ENCODE measurements at places on chromosomes 6 and 20.
A peak's percentile ranks its signal among the peaks of the same experiment; 100 is the strongest.

DNA sequence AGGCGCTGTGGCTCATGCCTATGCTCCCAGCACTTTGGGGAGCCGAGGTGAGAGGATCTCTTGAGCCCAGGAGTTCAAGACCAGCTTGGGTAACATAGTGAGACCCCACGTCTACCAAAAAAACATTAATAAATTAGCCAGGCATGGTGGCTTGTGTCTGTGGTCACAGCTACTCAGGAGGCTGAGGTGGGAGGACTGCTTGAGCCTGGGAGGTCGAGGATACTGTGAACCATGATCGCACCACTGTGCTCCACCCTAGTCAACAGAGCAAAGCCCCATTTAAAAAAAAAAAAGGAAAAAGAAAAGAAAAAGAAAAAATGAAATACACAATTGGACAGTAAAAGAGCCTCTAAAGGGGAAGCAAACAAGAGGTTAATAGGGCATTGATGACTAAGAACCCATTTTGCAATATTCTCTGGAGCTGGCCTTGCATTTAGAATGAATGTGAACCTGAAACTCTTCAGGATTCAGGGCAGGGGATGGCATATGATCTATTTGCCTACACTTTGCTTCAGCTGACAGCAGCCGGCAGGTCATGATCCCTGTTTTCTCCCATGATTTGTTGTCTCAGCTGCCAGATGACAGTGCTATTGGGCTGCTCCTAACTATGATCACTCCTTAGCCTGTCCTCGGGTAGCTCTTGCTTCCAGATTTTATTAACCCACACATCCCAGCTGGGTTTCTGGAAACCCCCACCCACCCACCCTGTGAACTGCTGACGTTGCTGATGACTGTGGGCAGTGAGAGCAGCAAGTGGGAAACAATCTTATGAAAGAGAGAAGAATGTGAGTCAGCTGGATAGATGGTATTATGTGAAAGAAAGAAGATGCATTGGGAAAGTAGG lies 83.8 kb upstream of the ELOVL5 start:
- peak; percentile 18 for DNase-seq

DNA sequence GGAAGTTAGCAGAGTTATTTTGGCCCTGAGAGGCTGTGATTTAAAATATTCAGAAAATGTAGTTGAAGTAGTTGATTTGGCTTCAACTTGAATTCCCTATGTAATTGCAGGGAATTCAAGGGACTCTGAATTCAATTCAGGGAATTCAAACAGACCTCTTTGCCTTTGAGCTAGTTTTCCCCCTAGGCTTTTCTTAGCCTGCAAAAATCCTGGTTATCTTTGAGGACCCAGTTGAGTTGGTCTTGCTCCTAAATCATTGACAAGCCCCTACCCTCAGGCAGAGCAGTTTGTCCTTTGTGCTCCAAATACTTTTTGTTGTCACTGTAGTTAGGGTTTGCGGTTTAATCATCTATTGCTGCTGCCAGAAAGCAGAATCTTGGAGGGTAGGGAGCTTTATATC lies 20.4 kb downstream of the GCNT2 start:
- DNase-seq, result no peak

- DNase-seq, result peak; percentile 36
These were observed 94.2 kb downstream of the UTRN start for GRCh38 chr6:144379356-144379755.

- no peak for DNase-seq
These were observed 241.1 kb downstream of the PREX1 start for GRCh38 chr20:48586730-48587129.

DNA sequence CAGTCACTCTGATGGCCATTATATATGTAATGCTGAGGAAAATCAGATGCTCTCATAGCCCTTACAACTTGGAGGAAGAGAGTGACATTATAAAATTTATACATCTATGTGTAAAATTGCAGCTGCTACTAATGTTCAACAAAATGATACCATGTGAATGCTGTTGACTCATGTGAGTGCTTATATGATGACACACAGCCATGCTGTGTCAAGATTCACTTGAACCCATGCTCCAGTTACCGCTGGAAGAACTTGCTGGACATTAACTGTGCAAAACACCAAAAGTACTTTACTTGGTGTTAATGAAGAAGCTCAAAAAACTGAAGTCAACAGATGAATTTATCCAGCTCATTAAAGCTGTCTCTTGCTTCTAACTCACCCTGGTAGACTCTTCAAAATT lies 318.9 kb upstream of the PLCB4 start:
- DNase-seq, result peak; percentile 53

DNA sequence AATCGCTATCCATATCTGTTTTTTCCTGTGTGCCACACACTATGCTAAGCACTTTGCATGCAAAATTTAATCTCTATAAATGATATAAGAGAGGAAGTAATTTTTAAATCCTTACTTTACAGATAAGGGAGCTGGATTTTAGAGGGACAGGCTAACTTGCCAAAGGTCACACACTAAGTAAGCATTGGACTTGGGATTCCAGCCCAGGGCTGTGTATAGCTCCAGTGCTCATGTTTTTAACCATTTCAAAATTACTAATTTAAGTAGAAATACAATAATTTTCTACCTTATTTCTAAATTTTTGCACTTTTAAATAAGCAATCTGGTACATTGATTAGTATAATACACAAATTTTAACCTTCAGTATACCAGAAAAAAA lies 144.6 kb downstream of the UST start:
- no peak for DNase-seq

DNA sequence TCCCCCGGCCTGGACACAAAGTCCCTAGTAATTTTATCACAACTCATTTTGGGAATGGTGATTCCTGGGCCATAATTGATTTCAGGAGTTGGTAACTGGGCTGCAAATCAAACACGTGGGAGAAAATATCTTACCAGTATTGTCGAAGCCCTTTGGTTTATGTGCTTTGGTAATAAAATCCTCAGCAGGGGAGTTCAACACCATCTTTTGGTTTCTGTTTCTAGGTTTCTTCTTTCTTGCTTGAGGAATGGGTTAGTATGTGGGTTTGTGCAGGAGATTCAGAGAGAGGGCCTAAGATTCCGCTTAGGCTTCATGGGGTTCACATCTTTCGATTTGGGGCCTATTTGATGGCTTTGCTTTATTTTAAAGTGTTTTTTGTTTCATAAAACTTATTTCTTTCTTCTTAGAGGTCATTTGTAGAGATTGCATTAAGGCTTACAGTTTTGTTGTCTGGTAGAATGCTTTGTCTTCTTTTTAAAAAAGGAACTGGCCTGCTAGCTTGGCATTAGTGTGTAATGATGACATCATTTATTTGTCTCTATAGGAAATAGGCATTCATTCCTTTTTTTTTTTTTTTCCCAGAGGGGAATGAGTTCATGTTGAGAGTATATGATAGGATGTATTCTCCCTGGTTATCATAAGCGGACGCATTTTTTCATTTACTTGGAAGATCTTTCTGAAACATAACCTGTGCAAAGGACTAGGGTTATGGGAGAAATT lies 45.8 kb downstream of the CYP24A1 start:
- DNase-seq, result no peak

DNA sequence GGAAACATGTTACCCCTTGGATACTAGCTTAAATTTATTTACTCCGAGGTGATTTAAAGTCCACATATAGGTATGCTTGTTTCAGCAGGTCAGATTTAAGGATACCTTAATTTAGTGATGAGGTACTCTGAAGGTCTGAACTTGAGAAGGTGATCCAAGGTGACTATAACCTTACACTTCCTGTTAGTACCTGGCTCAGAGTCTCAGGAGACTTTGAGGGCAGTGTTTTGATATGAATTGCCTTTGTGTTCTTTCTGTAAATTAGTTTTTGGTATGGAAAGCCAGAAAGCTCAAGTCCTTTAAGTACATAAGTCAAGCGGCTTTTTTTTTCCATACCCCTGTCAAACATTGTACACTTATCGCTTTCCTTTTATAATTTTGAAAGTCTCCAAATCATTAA lies 489.0 kb downstream of the CDKAL1 start:
- no peak for DNase-seq

GRCh38 chr6:42427871-42428270 lies 23.9 kb downstream of the TRERF1 start:
- no peak for DNase-seq

DNA sequence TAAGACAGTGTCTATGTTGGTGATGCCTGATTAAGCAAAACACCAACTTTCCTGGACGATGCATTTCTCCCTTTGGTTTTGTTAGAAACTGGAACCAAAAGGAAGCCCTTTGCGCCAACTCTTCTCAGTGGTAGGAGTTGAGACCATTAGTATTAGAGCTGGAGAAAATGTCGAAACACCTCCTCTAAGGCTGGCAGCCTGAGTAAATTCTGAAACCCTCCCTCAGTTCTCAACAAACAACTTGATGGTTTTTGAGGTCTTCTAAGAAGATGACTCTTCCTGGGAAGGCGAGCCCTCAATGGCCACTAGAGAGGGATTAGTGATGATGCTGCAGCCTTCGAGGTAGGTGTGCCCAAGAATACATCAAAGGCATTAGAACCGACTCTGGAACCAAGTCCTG lies 78.4 kb upstream of the CCN6 start:
- no peak for DNase-seq

- no peak for DNase-seq
These were observed 97.7 kb downstream of the ATG5 start for GRCh38 chr6:106227612-106228507.

GRCh38 chr20:41299899-41300298 lies 17.6 kb downstream of the ZHX3 start:
- DNase-seq, result peak; percentile 27

GRCh38 chr20:9204979-9205378 lies 136.1 kb downstream of the PLCB4 start:
- DNase-seq, result no peak

GRCh38 chr6:38837101-38837500 lies 122.0 kb downstream of the DNAH8 start:
- no peak for DNase-seq

DNA sequence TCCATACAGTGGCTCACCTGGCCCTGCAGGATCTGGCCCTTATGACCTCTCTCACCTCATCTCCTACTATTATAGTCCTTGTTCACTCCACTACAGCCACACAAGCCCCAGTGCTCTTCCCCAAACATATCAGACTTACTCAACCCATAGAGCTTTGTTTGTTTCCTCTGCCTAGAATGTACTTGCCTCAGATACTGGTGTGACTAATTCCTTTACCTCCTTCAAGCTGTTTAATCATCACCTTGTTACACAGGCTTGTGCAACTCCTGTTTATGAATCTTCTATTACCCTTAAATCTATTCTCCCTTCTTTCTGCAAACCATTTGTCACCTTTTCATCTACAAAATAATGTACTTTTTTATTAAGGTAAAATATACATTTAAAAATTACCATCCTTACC lies 3.2 kb downstream of the DEFB125 start:
- DNase-seq, result no peak

GRCh38 chr6:161301338-161301737 lies 27.5 kb upstream of the AGPAT4 start:
- peak; percentile 38 for DNase-seq

GRCh38 chr6:158323561-158323958 lies 11.3 kb downstream of the TULP4 start:
- no peak for DNase-seq

GRCh38 chr6:70706491-70707123 lies 38.9 kb downstream of the SMAP1 start:
- DNase-seq, result peak; percentile 35

GRCh38 chr20:2059411-2059810 lies 42.2 kb upstream of the STK35 start:
- DNase-seq, result no peak

DNA sequence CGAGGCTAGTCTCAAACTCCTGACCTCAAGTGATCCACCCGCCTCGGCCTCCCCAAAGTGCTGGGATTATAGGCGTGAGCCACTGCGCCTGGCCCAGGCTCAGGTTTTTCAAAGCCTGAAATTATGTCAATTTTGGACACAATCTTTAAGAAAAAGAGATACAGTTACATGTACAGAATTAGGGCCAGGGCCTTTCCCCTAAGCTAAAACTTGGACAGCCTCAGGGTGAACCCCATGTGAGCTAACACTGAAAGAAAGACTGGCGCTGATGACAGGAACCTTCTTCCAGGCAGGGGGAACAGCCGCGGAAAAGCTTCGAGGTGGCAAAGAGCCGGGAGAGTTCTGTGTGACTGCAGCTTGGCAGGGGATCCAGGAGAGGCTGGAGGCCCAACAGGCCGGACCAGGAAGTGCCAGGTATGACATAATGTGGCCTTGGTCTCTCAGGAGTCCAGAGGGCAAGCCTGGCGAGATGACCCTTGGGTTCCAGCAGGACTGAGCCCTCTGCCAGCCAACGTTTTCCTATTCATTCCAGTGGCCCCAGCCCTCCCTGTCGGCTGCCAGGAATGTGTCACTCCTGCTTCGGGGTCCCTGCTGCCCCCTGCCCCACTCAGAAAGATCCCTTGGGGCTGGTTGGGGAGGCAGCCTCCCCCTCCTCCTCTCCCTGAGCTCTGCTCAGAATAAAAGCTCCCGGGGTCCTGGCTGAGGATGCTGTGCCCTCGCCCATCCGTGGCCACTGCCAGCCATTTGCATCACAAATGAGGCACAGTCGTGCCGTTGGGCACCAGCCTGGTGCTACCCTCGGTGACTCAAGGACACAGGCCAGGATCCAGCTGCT lies 37.3 kb downstream of the RBM38 start:
- no peak for DNase-seq

DNA sequence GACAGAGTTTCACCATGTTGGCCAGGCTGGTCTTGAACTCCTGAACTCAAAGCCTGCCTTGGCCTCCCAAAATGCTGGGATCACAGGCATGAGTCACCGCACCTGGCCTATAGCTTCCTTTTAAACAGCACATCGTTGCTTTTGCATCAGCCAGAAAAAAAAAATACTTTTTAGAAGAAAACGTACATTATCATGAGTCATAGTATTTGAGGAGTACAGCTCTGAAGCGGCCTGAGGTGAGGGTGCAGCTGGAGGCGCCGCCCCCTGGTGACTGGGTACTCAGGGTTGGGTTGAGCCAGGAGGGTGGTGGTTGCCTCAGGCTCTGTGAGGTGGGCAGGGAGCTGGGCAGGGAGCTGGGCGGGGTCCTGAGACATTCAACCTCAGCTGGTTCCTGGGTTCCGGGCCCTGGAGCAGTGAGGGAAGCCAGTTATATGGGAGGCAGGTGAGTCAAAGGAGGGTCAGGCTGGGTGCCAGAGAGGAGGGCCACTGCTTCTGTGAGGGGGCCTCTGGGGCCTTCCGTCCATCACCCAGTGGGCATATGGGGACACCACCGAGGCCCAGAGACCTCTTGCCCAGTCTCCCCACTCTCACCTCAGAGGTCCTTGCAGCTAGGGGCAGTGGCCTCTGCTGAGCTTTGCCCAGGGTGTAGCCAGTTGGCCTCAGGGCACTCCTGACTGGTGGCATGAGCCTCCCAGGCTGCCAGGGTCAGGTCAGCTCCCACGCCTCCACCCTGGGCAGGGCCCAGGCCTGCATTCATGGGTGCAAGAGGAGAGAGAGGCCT lies 11.7 kb upstream of the ID1 start:
- DNase-seq, result peak; percentile 92

DNA sequence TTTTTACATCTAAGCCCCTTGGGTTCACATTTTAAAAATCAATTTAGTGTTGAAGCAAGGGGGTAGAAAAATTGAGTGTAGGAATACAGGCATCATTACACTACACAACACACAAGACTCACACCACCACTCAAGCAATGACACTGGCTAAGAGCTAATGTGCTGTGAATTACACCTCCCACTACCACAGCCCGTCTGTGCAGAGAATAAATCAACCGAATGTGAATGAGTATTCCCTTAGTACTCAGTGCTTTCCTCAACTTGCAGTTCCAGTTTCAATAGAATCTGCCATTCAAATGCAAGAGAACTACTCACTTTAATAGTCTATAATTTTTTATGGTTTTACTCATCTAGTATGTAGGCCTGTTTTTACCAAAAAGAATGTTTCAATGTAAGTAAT lies 114.4 kb downstream of the PDSS2 start:
- DNase-seq, result no peak

All from HFFc6 (cell line).